ENCODE measurements at places on chromosomes 12 and 14. TPM values are rescaled to one million over a fixed set of nuclear protein-coding genes. Genes with fewer than 3 reads are reported as not detected.

TAS2R42 gene
- polyA plus RNA-seq: not detected

SLC6A15 gene
- polyA plus RNA-seq: 0.18 TPM

P3H3 gene
- 0.87 TPM for polyA plus RNA-seq

OTX2 gene
- polyA plus RNA-seq: not detected

PLEKHD1 gene
- 0.04 TPM for polyA plus RNA-seq

NAV3 gene
- polyA plus RNA-seq: 0.61 TPM

CCDC177 gene
- not detected for polyA plus RNA-seq

C12orf54 gene
- 0.06 TPM for polyA plus RNA-seq

KCNC2 gene
- 0.03 TPM for polyA plus RNA-seq

NELL2 gene
- not detected for polyA plus RNA-seq

TMEM132C gene
- polyA plus RNA-seq: 0.68 TPM

RND1 gene
- polyA plus RNA-seq: 0.18 TPM

CDKN1B gene
- 42.4 TPM for polyA plus RNA-seq

BCL11B gene
- 0.01 TPM for polyA plus RNA-seq

SYNE3 gene
- polyA plus RNA-seq: 0.96 TPM

ZNF26 gene
- 2.1 TPM for polyA plus RNA-seq

KRT78 gene
- polyA plus RNA-seq: not detected

CNTN1 gene
- 0.13 TPM for polyA plus RNA-seq

ANG gene
- polyA plus RNA-seq: 3.5 TPM

ITPR2 gene
- 2.2 TPM for polyA plus RNA-seq

TARBP2 gene
- 21.2 TPM for polyA plus RNA-seq

GLI1 gene
- 0.21 TPM for polyA plus RNA-seq

NID2 gene
- polyA plus RNA-seq: 3.8 TPM

P2RX7 gene
- 0.07 TPM for polyA plus RNA-seq

PTPRO gene
- polyA plus RNA-seq: 0.21 TPM

IL22 gene
- polyA plus RNA-seq: not detected

MYO1A gene
- 0.04 TPM for polyA plus RNA-seq

PRKD1 gene
- 0.65 TPM for polyA plus RNA-seq

EIF2S1 gene
- 112 TPM for polyA plus RNA-seq

ADAM21 gene
- 0.21 TPM for polyA plus RNA-seq

EMP1 gene
- 11.0 TPM for polyA plus RNA-seq

TPPP2 gene
- polyA plus RNA-seq: 1.3 TPM

TAMALIN gene
- polyA plus RNA-seq: 6.8 TPM

DNAL1 gene
- 20.0 TPM for polyA plus RNA-seq

PTCSC3 gene
- not detected for polyA plus RNA-seq

KRT73 gene
- not detected for polyA plus RNA-seq

ATP23 gene
- polyA plus RNA-seq: 28.8 TPM

ASPG gene
- polyA plus RNA-seq: 0.04 TPM

PIWIL1 gene
- not detected for polyA plus RNA-seq

DACT1 gene
- 0.88 TPM for polyA plus RNA-seq

MGAT4C gene
- 0.07 TPM for polyA plus RNA-seq

ANKS1B gene
- polyA plus RNA-seq: 1.1 TPM

CLEC14A gene
- polyA plus RNA-seq: 22.7 TPM

DLGAP5 gene
- polyA plus RNA-seq: not detected

MANSC1 gene
- polyA plus RNA-seq: 2.2 TPM

SLC22A17 gene
- polyA plus RNA-seq: 1.1 TPM

AP1G2 gene
- 5.3 TPM for polyA plus RNA-seq

KRT79 gene
- polyA plus RNA-seq: 0.03 TPM

CLMN gene
- 1.7 TPM for polyA plus RNA-seq

KITLG gene
- polyA plus RNA-seq: 3.1 TPM

USP15 gene
- 27.6 TPM for polyA plus RNA-seq

SYCP3 gene
- 0.04 TPM for polyA plus RNA-seq

ZBTB25 gene
- polyA plus RNA-seq: 2.7 TPM

SLCO1B1 gene
- polyA plus RNA-seq: not detected

All from psoas muscle (tissue), 8 donors.